Chondrocyte (in vitro differentiated cells): ENCODE measurements at places on chromosomes 4 and X.
A peak's percentile ranks its signal among the peaks of the same experiment; 100 is the strongest.

GRCh38 chrX:17613979-17614588 lies 123.2 kb upstream of the SCML1 start:
- no peak for DNase-seq

DNA sequence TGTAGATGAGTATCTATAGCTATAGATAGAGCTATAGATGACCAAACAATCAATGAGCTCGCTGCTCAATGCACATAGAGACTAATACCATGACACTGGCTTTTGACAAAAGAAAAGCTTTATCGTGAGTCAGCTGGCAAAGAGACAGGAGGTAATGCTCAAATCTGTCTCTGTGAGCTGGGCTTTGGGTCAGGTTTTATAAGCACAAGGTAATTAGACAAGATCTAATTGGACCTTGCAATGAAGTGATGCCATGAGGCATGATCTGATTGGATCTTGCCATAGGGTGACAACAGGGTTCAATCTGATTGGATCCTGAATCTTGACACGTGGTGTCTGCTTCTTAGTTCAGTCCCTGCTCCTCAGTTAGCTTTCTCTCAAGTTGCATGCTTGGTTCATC lies 180.7 kb upstream of the MXRA5 start:
- no peak for DNase-seq

- DNase-seq: no peak
Measured at GRCh38 chr4:99011910-99012309, 16.4 kb downstream of the METAP1 start.

DNA sequence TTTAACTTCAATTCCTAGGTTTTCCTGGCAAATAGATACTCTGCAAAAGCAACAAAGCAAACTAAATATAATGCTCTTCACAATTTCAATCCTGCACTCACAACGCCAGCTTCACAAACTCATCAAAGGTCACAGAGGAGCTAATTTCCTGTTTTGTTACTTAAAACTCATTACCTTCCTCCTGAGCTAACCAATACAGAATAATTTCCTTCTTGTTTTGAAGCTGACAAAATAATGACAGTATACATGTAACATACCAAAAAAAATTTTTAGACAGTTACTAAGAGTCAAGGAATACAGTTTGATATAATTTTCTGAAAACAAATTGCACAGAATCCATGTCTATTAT lies 17.9 kb downstream of the CNOT6L start:
- no peak for DNase-seq

- peak; percentile 69 for DNase-seq
Measured at GRCh38 chr4:8646296-8647093, 53.9 kb downstream of the CPZ start.

GRCh38 chr4:1167244-1167949 lies 5.0 kb downstream of the SPON2 start:
- peak; percentile 94 for DNase-seq

- DNase-seq: no peak
Measured at GRCh38 chr4:133160853-133161252, 11.8 kb downstream of the PCDH10 start.

DNA sequence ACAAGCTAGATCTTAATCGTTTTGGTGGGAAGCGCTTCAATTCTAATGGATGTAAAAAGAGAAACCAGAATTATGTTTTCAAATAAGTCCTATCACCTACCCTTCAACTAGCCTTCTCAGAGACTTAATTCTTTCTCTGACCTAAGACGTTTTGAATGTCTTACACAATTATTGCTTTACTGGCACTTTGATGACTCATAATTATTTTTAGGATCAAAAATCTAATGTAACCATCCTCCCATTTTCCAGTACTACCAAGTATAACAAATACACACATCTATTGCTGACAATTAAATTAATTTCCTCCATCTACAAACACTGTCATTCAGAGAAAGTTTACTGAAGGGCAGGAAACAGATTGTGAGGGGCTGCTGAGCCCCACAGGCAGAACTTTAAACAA lies 108.6 kb downstream of the PPP3CA start:
- DNase-seq: no peak

- DNase-seq: no peak
Measured at GRCh38 chr4:145808848-145809512, 129.0 kb downstream of the C4orf51 start.

- no peak for DNase-seq
Measured at GRCh38 chr4:128390475-128390996, 102.9 kb upstream of the PGRMC2 start.

DNA sequence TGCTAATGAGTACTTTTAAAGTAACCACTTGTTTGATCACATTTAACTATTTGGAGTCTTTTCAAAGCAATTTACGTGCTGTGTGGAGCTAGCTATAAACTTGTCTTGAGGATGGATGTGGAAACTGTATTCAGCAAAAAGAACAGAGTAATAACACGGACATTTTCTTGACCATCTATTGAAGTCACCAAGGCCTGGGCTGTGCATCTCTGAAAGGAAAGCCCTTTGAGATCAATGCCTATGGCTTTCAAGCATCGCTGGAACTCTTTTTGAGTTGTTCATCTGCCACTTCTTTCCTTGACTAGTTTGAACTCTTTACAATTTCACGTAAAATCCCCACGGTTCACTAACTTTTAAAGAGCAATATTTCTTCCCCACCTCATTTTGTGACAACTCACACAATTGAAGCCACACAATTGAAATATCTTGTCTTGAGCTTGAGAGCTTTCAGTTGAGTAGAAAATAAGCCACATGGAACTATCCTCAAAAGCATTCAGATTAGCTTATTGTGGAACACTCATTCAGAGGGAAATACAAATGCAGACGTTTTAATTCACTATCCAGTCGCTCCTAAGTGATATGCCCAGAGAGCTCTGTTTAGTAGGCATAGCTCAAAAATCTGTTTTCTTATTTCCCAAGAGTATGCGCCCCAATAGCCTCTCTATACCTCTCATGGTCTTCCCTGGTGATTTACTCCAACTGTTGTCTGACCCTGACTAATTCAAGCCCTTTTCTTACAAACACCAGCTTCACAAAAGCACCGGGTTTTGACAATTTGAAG lies 134.9 kb upstream of the SLITRK2 start:
- DNase-seq: no peak

- DNase-seq: no peak
Measured at GRCh38 chr4:154720123-154720522, 23.7 kb upstream of the LRAT start.

DNA sequence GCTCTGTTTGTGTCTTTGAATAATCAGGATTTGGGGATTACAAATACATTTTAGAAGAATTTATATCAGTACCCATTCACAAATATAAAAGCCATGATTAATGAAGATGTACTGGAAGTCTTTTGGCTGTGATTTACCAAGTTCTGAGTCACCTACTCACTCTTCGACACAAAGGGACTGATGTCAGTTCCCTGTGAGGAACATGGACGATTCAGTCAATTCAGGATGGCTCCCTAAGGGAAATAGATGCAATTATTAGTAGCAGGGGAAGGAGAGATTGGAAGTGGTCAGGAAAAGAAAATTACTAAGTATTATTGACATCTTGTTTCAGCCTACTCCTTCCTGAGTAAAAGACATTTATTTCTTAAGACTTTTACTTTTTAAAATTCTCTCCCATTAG lies 550.7 kb upstream of the SLIT2 start:
- no peak for DNase-seq

- no peak for DNase-seq
Measured at GRCh38 chrX:10079231-10079630, 77.5 kb upstream of the CLCN4 start.

GRCh38 chrX:46294234-46294633 lies 251.0 kb downstream of the ZNF674 start:
- DNase-seq: no peak

DNA sequence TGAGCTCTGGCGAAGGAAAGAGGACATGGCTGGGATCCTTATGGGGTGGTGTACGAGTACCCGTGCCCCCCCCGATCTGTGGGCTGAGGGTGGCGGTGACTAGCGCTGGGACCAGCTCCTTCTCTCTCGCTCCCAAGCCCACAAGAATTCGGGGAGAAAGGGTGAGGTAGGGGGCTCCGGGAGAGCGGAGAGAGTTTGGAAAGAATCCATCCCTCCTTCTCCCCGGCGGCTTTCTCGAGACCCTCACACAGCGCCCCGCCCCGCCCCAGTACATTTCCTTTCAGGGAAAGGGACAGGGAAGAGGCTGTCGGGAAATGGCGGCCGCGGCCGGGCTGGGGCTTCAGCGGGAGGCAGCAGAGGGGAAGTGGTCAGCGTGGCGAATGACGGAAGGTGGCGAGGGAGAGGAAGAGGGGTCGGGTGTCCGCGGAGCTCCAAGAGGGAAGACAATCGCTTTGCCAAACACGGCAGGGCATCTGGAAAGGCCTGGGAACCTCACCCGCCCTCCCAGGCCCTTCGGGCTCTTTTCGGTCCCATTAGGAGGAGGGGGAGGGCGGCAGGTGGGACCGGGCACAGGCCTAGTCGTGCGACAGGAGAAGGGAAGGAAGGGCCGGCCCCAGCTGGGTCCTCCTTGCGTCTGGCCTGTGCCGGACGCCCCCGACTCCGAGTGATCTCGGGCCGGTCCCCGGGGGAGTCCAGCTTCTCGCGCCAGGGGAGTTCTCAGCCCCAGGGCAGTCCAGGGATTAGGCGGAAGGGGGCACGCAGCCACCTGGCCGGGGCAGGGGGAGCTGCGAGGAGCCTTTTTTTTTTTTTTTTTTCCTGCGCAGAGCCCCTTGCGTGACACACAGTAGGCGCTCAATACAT lies 10.2 kb downstream of the HNRNPH2 start:
- peak; percentile 94 for DNase-seq

GRCh38 chrX:111349101-111349500 lies 62.9 kb downstream of the DCX start:
- DNase-seq: no peak

- no peak for DNase-seq
Measured at GRCh38 chrX:155673338-155673737, 60.6 kb upstream of the TMLHE start.

DNA sequence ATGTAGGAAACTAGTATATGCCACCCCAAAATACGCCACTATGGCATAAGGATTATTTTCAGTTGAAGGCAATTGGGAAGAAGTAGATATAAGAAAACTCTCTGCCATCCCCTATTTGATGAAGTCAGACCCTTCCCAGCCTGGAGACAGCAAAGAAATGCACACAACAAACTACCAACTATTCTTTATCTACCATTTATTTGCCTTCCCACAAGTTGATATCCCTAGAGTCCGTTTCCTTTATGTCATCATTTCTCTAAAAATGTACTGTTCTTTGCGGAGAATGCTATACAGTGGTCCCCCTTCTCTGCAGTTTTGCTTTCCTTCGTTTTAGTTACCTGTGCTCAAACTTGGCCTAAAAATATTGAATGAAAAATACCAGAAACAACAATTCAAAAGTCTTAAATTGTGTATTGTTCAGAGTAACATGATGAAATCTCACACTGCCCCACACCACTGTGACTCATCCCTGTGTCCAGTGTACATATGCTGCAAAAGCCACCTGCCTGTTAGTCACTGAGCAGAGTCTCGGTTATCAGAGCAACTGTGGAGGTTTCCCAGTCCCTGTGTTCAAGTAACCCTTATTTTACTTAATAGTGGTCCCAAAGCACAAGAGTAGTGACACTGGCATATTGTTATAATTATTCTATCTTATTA lies 152.3 kb downstream of the WDFY3 start:
- DNase-seq: no peak

DNA sequence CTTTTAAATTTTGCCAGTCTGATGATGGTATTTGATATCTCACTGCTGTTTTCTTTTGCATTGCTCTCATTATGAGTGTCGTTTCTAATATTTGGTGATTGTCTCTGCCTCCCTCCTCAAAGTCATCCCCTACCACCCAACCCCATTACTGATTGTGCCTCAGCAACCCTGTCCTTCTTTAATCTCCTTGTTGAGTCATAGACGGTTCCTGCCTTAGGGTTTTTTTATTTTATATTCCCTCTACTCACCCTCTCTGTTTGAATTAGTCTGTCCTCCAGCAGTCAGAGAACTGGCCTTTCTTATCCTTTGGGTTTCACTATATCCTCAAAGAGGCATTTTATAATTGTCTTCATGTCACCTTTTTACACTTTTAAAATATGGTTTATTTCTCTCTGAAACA lies 409.3 kb upstream of the CPEB2 start:
- DNase-seq: no peak

DNA sequence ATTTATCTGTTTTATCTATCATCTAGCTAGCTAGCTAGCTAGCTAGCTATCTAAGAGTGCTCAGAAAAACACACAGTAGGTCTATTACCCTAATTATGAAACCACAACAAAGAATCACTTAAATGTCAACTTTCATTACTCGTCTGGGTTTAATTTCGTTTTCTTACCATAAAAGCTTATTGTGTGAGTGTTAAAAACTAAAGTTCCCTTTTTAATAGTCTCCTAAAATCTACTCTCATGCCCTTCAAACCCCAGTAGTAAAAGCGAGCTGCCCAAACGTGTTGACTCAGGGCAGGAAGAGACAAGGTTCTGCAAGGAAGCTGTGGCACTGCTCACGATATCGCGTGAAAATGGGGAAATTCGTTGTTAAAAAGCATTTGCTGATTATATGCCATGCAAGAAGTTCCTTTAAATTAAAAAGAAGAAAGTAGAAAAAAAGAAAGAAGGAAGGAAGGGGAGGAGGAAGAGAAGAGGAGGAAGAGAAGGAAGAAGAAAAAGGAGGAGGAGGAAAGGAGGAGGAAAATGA lies 595 bp downstream of the MBNL3 start:
- DNase-seq: no peak

DNA sequence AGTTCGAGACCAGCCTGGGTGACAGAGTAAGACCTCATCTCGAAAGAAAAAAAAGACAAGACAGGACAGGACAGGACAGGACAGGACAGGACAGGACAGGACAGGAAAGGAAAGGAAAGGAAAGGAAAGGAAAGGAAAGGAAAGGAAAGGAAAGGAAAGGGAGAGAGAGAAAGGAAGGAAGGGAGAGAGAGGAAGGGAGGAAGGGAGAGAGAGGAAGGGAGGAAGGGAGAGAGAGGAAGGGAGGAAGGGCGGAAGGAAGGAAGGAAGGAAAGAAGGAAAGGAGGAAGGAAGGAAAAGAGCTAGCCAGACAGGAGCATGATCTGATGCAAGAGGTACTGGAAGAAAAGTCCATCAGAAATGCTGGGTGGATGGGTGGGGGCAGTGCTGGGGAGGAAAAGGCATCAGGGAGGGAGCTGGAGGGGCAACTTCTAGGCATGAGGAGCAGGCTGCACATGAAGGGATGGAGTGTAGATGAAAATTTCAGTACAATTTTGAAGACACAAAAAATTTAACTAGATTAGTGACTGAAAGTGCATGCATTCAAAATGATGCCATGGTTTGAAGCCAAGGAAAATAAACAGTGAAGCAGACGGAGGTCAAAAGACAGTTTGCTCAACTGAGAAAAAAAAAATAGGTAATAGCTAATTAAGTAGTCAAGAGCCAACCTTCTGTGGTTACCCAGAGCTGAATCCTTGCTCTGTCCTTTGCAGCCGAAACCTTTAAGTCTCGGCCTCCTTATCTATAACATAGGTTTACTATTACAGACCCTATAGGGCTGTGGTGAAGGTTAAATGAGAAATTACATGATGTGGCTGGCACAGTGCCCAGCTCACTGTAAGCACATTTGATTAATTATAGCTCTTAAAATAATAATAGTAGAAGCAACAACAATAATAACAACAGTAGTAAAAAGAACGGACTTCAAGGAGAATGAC lies 59.9 kb downstream of the ZNF827 start:
- no peak for DNase-seq

DNA sequence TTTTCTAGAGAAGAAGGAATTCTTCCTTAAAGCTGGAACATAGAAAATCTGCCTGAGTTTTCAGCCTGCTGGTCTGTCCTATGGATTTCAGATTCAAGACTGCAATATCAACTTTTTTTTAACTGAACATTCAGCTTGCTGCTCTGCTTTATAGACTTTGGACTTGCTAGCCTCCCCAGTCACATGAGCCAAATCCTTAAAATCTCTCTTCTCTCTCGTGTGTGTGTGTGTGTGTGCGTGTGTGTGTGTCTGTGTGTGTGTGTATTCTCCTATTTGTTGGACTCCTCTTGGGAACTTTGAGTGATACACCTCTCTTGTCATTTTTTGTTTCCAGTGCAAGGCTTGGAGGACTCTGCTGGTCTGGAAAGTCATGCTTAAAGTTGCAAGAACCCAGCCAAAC lies 6.8 kb upstream of the TBC1D19 start:
- DNase-seq: no peak
